ENCODE measurements at places on chromosomes 11 and 22. TPM values are rescaled to one million over a fixed set of nuclear protein-coding genes. Genes with fewer than 3 reads are reported as not detected.

The ST13 gene
- 122 TPM for total RNA-seq

The APOL4 gene
- not detected for total RNA-seq

The MS4A2 gene
- 0.37 TPM for total RNA-seq

The PATE2 gene
- not detected for total RNA-seq

The RBMXL2 gene
- not detected for total RNA-seq

- no peak overlapping the region for H3K4me3 ChIP-seq
- no peak overlapping the region for H3K27ac ChIP-seq
- H3K4me1 ChIP-seq, result no peaks in the 10 kb centered on the region
- DNase-seq, result no peak
- peaks cover 80% of the 10 kb centered on the region for H3K36me3 ChIP-seq
- no peaks in the 10 kb centered on the region for H3K27me3 ChIP-seq
These were observed 8.3 kb upstream of the C22orf39 start for GRCh38 chr22:19455585-19456370.

DNA sequence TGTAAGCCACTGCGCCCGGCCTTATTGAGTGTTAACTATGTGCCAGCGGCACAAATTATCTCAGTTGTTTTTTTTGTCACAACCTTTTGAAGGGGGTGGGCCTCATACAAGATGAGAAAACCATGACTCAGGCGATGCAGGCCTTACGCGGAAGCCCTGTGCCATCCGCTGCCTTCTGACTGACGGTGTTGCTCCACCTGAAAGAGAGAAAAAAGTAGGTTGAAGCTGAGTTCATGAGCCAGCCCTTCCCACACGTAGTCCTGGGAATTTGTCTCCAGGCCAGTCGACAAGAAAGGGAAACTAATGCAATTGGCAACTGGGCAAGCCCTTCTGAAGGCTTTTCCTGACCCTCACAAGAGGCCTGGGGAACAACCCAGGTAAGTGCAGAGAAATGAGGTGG, 96.9 kb upstream of the CRYBB3 start:
- no peak for DNase-seq
- no peaks in the 10 kb centered on the region for H3K36me3 ChIP-seq
- H3K27ac ChIP-seq, result no peak overlapping the region
- no peak overlapping the region for H3K4me3 ChIP-seq
- H3K4me1 ChIP-seq, result no peaks in the 10 kb centered on the region
- no peaks in the 10 kb centered on the region for H3K27me3 ChIP-seq

- no peak overlapping the region for H3K27ac ChIP-seq
- DNase-seq, result no peak
- H3K4me3 ChIP-seq, result no peak overlapping the region
- no peaks in the 10 kb centered on the region for H3K27me3 ChIP-seq
- no peaks in the 10 kb centered on the region for H3K4me1 ChIP-seq
- no peaks in the 10 kb centered on the region for H3K36me3 ChIP-seq
These were observed 6.6 kb upstream of the TMEM225 start for GRCh38 chr11:123892031-123892430.

DNA sequence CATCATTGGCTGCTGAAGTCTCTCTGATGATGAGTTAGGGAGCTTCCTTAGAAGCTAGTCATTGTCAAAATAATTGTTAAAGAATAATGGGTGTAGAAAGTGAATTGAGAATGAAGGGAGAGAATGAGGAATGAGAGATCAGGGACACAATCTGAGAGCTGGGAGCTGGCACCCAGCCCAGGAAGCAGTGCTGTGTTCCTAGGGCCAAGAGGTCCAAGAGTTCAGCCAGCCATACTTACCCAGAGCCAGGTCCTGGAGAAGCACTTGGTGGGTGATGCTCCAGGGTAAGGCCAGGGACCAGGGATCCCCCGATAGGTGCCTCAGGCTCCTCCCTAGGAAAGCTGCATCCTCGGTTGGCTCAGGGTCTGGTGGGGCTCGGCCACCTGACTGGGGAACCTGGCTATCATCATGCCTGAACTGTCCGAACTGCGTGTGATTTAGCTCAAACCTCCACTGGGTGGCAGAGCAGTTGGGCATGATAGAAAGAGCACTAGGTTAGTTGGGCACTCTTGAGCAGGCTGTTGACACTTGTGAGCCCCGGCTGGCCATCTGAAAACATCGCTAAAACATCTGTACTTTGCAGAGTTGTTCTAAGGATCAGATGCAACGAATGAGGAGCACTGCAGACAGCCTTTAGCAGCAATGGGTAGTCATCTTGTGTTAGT, 123.9 kb upstream of the NCAM1 start:
- no peak overlapping the region for H3K27ac ChIP-seq
- H3K4me3 ChIP-seq, result no peak overlapping the region
- no peak for DNase-seq
- no peaks in the 10 kb centered on the region for H3K27me3 ChIP-seq

GRCh38 chr11:74312326-74312725, 886 bp upstream of the P4HA3 start:
- peaks cover 10% of the 10 kb centered on the region for H3K4me1 ChIP-seq
- DNase-seq, result no peak
- H3K27ac ChIP-seq, result no peak overlapping the region
- no peak overlapping the region for H3K4me3 ChIP-seq

GRCh38 chr22:46373921-46374662, 38.6 kb downstream of the TRMU start:
- H3K27me3 ChIP-seq, result no peaks in the 10 kb centered on the region
- no peak overlapping the region for H3K27ac ChIP-seq
- no peak for DNase-seq
- peaks cover 8% of the 10 kb centered on the region for H3K4me1 ChIP-seq

DNA sequence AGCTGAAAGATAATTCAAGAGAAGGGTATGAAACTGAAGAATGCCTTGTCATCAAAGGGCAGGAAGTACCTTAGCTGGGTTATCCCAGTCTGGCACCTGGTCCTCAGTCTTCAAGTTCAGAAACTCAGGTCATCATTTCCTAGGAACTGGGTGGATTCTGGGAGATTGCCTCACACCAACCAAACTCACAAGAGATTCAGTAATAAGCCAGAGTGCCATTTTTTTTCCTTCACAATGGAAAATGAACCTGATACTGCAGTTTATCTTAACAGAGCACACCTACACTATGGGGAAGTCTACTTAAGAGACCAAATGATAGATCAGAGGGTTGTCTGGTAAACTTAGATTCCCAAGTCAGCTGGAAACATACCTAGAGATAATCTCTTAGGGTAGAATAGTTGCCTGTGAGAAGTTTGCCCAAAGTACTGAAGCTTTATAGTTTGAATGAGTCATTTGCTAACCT, 3.8 kb upstream of the BUD13 start:
- H3K36me3 ChIP-seq, result peaks cover 45% of the 10 kb centered on the region
- peaks cover 15% of the 10 kb centered on the region for H3K4me1 ChIP-seq
- DNase-seq, result no peak
- no peak overlapping the region for H3K4me3 ChIP-seq
- H3K27me3 ChIP-seq, result no peaks in the 10 kb centered on the region
- H3K27ac ChIP-seq, result no peak overlapping the region

- no peak overlapping the region for H3K27ac ChIP-seq
- H3K4me1 ChIP-seq, result no peaks in the 10 kb centered on the region
- no peak overlapping the region for H3K4me3 ChIP-seq
- H3K36me3 ChIP-seq, result no peaks in the 10 kb centered on the region
- no peaks in the 10 kb centered on the region for H3K27me3 ChIP-seq
These were observed 433.2 kb downstream of the TBC1D22A start for GRCh38 chr22:47195484-47196165.

Data from CD4-positive, CD25-positive, alpha-beta regulatory T cell (primary cell).